ENCODE measurements at places on chromosomes 4 and X.

DNA sequence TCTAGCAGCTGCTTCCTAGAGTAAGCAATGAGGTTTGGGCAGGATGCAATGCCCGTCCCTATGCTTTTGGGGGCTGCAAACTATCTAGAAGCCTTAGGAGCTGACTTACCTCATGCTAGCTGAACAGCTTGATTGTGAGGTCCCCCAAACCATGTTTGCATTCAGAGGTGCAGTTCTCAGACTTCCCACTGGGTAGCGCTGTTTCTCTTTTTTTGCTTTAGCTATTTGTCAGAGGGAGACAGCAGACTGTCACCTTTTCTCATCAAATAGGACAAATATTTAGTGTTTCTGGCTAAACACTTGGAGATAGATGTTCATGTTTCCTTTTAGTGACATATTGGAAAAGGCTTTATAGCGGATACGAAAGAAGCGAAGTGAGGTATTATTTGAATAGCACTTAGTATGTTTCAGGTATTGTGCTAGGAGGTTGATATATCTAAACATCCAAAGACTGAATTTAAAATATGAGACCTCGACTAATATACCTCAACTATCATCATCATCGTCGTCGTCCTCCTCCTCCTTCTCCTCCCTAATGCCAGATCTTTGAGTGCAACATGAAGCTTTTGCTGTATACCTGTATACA is 18.7 kb upstream of the TMEM192 start:
- peak; percentile 72 for DNase-seq

DNA sequence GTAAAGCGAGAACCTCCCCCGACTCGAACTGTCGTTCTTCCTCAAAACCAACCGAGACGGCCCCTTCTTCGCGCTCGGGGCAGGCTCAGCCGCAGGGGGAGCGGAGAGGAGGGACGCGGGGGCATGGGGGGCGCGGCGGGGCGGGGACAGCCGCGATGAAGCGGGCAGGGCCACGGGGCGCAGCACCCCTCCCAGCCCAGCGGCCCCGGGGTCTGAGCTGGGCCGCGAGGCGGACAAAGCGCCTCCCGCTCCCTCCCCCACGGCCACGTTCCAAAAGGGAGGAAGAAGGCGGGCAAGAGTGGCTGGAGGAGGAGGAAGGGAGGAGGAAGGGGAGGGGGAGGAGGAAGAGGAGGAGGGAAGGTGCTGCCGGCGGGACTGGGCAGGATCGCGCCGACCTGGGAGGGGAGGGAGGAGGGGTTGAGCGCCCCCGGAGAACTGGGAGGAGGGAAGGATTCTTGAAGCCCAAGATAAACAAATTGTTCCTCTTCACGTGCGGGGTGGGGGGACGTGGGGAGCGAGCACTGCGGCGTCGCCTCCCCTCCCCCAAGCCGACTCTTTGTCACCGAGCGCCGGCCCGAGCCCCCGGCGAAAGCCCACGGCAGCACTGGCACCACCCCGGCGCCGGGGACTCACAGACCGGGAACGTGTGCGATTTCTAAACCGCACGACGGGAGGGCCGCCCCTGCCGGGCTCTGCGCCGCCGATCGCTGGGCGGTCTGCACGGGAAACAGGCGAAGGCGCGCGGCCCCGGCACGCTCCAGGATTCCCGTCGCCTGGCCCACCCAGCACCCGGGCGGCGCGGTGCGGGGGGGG is 2.9 kb downstream of the MAML3 start:
- peak; percentile 57 for DNase-seq

DNA sequence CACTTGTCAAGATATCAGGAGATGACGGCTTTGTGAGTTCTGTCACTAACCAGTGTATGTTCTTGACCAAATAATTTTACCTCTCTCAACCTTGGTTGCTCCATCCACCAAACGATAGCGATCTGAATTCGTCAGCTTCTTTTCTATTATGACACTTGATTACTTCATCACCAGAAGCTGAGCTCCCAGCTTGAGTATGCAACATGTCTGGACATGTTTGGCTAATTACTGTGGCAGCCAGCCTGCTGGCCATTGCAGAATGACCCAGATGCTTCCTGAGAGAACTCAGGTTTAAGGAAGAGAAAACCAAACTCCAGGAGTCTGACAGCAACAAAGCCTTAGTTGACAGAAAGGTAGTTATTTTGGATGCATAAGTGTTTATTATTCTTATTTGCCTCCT is 46.4 kb upstream of the PARM1 start:
- DNase-seq, result no peak

GRCh38 chr4:87051121-87051713 is 116.4 kb downstream of the AFF1 start:
- DNase-seq, result no peak

DNA sequence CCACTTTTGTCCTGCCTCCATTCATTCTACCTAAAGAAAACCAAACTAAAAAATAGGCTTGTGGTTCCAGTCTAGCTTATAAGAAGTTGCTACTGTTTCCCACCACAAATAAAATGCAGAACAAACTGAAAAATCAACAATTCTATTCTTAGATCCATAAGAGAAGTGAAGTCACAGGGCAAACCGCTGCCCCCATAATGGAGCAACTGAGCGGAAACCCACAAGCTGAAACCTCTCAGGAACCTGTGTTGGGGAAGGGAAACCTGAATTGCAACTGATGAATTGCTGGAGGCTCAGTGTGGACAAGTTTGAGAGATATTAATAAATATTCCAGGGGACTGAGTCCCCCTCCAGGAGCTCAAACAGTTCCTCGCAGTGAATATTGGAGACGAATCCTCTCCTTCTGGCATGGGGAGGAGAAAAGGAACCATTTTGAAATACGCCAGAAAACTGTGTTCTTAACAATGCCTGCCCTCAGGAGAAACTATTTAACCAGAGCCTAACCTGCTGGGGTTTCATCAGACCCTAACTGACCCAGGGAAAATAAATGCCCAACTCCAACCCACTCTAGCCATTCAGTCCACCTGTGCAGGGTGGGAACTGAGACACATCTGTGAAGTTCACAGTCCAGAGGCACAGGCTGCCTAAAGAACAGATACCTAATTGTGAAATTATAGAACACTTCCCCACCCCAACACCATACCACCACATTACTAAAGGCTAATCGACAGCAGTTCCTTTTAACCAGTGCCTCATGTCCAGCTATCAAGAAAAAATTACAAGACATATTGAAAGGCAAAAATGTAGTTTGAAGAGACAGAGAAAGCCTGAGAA is 22.8 kb upstream of the SH3RF1 start:
- DNase-seq, result no peak

GRCh38 chr4:86641516-86642090 is 47.5 kb downstream of the PTPN13 start:
- no peak for DNase-seq

- no peak for DNase-seq
Measured at GRCh38 chrX:8711401-8711800, 20.5 kb downstream of the ANOS1 start.
